ENCODE measurements at places on chromosomes 5 and 9. TPM values are rescaled to one million over a fixed set of nuclear protein-coding genes. Genes with fewer than 3 reads are reported as not detected.

The KIF4B gene
- 0.06 TPM for total RNA-seq

DNA sequence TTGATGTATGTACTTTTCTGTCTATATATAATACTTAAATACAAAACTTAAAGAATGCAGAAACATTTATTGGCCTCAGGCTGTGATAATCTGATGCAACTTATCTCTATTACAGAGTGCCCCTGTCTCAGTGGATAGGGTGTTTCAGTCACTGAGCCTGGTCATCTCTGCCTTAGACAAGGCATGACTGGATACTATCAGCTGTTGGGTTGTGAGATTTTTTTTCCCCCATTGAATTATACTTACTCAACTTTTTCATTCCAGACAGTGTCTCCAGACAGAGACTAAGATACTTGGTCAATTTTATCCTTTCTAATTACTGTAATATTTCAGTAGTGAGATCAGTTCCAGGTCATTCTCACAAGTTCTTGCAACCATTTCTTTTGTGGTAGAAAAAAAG lies 26.7 kb downstream of the XRCC4 start:
- no peak for DNase-seq
- no peaks in the 10 kb centered on the region for H3K27me3 ChIP-seq
- no peak overlapping the region for H3K27ac ChIP-seq

The SUSD3 gene
- 4.9 TPM for total RNA-seq

The MSX2 gene
- total RNA-seq, result 0.85 TPM

The NR2F1-AS1 gene
- 42.0 TPM for total RNA-seq

- H3K4me1 ChIP-seq, result no peaks in the 10 kb centered on the region
- DNase-seq, result no peak
- H3K36me3 ChIP-seq, result no peaks in the 10 kb centered on the region
- H3K4me3 ChIP-seq, result no peak overlapping the region
These were observed 37.7 kb upstream of the MRPS30 start for GRCh38 chr5:44770780-44771717.

The MBLAC2 gene
- total RNA-seq, result 4.2 TPM

GRCh38 chr5:5318426-5319190 lies 103.9 kb upstream of the ICE1 start:
- H3K36me3 ChIP-seq, result no peaks in the 10 kb centered on the region
- no peaks in the 10 kb centered on the region for H3K4me1 ChIP-seq
- H3K4me3 ChIP-seq, result no peak overlapping the region
- no peak overlapping the region for H3K27ac ChIP-seq
- DNase-seq, result no peak

DNA sequence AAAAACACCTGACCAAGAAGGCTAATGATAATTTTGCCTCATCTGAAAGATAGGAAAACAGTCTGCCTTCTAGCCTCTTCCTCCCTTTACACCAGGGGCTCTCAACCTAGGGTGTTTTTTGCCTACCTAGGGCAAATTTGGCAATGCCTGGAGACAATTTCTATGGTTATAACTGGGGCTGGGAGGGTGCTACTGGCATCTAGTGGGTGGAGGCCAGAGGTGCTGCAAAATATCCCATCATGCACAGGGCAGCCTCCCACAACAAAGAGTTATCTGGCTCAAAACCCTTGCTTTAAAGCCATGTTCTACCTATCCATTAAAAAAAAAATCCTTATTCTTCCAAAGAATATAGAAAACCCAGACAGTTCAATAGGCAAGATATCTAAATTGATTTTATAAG lies 45.0 kb upstream of the NR3C1 start:
- no peak overlapping the region for H3K4me3 ChIP-seq
- H3K36me3 ChIP-seq, result no peaks in the 10 kb centered on the region
- H3K27ac ChIP-seq, result no peak overlapping the region

GRCh38 chr9:88583901-88584596 lies 49.1 kb downstream of the NXNL2 start:
- peak; percentile 50 for DNase-seq
- no peak overlapping the region for H3K27ac ChIP-seq
- H3K4me3 ChIP-seq, result no peak overlapping the region
- no peaks in the 10 kb centered on the region for H3K36me3 ChIP-seq
- peaks cover 2% of the 10 kb centered on the region for H3K4me1 ChIP-seq

All from adrenal gland (tissue), 19 donors.